Astrocyte of the spinal cord (primary cell): ENCODE measurements at places on chromosomes 3 and 15.

GRCh38 chr3:46162975-46163555, 45.0 kb downstream of the CCR1 start:
- DNase-seq, result no peak

- no peak for DNase-seq
Observed at GRCh38 chr3:44955917-44956316, 20.1 kb downstream of the ZDHHC3 start.

GRCh38 chr3:142127941-142128658, 21.2 kb downstream of the TFDP2 start:
- peak; percentile 18 for DNase-seq

- DNase-seq, result no peak
Observed at GRCh38 chr3:182399978-182400737, 393.1 kb upstream of the ATP11B start.

- DNase-seq, result no peak
Observed at GRCh38 chr15:79349525-79349924, 38.6 kb downstream of the TMED3 start.

GRCh38 chr3:121942116-121942786, 48.0 kb downstream of the SLC15A2 start:
- no peak for DNase-seq

- peak; percentile 81 for DNase-seq
Observed at GRCh38 chr3:99249627-99250026, 348.1 kb upstream of the DCBLD2 start.

DNA sequence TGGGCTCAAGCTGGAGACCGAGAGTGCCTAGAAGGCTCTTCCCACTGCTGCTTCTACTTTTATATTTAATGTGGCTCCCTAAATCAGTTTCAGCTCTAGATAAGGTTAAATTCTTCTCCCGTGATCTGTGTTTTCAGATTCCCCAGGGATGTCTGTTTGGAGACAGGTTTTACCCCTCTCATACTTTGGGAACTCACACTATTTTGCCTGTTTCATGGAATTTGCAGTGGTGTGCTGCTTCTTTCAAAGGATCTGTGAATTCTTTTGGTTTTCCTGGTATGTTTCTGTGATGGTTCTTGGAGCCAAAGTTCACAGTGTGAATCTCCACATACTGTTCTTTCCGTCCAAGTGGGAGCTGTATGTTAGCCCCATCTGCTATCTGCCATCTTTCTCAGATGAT, 238.3 kb upstream of the SLITRK3 start:
- no peak for DNase-seq

DNA sequence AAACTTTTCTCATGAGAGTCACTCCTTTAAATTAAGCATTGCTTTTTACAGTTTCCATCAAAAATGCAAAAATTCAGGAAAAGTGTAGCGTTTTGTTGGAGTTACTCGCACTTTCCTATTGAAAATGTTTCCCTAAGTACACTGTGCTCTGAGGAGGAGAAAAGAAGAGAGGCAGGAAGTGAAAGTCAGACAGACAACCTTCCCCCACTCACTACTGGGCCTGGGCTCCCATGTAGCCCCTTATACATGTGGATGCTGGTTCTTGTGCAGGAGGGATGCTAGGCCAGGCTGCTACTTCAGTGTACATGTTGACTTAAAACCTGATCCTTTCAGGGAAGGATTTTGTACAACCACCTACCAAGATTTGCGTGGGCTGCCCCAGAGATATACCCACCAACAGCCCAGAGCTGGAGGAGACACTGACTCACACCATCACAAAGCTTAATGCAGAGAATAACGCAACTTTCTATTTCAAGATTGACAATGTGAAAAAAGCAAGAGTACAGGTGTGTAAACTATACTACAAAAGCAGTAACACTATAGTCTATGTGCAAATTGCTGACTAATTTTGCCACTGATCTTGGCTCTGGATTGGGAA, 15.1 kb downstream of the KNG1 start:
- DNase-seq, result no peak
